Ammon's horn (tissue), 1 donor: ENCODE measurements at places on chromosomes 11 and 22.

DNA sequence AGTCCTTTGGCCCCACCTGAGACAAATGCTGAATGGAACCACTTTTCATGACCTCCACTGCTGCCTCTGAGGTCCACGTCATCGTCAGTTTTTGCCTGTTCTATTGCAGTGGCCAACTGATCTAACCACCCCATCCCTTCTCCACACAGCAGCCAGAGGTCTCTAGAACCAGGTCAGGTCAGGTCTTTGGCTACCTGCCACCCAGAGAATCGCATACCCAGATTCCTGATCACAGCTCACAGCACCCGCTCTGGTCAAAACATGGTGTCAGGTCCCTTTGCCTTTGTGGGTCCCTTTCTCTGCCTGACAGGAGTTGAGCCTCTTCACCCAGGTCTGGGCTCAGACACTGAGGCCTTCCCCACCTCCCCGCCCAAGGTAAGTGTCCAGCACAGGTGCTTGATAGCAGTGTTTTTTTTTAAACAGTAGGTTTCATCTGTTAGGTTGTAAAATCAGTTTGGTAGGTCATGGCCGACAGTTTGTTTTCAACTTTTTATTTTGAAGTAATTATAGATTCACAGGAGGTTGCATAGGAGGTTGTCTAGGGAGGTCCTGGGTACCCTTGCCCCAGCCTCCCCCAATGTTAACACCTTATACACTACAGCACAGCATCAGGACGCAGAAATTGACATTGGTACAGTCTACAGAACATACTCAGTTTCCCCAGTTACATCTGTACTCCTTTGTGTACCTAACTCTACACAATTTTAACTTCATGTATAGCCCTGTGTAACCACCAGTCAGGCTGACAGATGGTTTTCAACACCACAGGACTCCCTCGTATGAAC is 6.9 kb downstream of the C22orf39 start:
- no peak for DNase-seq

GRCh38 chr11:131463649-131464425 is 93.4 kb downstream of the NTM start:
- DNase-seq, result peak; percentile 76

DNA sequence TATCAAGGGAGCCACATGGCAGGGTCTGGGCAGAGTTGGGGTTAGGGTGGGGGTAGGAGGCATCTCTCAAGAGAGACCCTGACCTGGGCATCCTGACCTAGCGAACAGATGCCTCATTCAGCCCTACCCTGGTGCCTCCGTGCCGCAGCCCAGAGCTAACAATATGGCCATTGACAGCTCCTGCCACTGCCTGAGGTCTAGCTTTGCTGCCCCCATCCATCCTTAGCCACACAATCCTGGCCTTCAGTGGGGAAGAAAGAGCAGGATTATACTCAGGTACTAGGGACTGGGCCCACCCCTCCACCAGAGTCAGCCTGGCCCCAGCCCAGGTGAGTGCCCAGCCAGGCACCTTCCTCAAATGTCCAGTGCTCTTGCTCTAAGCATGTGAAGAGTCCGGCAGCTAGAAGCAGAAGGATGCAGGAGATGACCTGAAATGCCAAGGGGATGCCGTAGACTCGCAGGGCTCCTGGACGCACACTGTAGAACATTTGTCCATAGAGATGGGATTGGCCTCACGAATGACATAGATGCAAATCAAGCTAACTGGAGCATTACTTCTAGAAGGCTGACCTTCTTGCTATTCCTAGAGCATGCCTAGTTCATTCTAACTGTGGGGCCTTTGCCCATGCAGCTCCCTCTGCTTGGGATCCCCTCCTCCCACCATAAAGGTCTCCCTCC is 13.3 kb upstream of the SERPINH1 start:
- DNase-seq, result no peak

DNA sequence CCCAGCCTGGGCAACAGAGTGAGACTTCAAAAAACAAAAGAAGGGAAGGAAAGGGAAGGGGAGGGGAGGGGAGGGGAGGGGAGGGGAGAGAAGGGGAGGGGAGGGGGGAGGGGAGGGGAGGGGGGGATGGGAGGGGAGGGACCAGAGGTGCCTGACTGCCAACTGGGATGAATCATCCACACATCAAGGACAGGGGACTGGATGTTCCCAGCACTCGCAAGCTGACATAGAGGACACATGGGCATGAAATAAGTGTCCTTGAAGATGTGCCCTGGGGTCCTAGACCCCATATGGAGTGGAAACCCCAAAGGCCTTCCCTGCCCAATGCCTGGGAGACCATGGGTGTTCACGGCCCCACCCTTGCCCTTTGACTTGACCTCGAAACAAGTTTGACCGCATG is 19.8 kb downstream of the TST start:
- DNase-seq, result no peak

DNA sequence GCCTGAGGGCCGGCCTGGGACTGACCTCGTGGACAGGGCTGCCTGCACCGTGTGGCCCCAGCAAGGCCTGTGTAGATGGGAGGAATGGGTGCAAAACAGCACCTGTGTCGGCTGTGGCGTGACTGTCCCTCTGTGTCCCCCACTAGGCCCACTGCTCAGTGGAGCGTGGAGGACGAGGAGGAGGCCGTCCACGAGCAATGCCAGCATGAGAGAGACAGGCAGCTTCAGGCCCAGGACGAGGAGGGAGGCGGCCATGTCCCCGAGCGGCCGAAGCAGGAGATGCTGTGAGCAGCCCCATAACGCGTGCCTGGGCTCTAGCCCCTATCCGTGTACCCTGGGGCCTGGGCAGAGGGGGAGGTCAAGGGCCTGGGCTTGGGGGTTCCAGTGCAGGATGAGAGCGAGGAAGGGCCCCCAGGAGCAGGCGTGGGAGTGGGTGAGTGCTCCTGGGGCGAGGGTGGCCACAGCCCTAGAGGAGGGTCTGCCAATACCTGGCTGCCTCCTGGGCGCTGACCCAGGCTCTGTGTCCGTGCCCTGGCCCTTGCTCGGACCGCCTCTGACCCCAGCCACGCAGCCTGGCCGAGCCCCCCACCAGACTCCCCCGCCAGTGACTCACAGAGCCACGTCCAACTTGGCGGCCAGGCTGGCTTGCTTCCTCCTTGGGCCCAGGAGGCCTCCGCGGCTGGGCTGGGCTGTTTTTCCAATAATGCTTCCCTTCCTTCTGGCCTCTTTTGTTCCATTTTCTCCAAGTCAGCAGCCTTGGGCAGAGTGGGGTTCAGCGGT is 11.6 kb downstream of the PRR33 start:
- DNase-seq, result no peak

GRCh38 chr11:43243927-43244326 is 67.9 kb upstream of the API5 start:
- no peak for DNase-seq

- no peak for DNase-seq
Observed at GRCh38 chr11:45810431-45811108, 5.6 kb downstream of the SLC35C1 start.

DNA sequence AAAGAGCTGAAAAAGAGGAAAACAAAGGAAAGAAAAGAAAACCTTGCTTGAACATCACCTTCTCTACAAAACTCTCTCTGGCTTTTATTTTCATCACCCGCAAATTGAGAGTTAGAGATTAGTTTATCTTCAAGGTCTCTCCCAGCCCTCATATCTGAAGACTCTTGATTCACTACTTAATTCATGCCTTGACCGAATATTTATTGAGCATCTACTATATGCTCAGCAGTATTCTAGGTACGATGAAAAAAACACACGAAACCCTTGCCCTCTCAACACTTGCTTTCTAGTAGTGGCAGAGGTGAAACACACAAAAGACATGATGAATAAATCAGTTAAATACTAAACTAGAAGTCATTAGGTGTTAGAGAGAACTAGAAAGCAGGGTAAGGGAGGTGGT is 150.6 kb upstream of the CADM1 start:
- no peak for DNase-seq

GRCh38 chr11:115421992-115422689 is 82.1 kb downstream of the CADM1 start:
- no peak for DNase-seq
